A673 (cell line): ENCODE measurements at places on chromosomes 7 and 10.

DNA sequence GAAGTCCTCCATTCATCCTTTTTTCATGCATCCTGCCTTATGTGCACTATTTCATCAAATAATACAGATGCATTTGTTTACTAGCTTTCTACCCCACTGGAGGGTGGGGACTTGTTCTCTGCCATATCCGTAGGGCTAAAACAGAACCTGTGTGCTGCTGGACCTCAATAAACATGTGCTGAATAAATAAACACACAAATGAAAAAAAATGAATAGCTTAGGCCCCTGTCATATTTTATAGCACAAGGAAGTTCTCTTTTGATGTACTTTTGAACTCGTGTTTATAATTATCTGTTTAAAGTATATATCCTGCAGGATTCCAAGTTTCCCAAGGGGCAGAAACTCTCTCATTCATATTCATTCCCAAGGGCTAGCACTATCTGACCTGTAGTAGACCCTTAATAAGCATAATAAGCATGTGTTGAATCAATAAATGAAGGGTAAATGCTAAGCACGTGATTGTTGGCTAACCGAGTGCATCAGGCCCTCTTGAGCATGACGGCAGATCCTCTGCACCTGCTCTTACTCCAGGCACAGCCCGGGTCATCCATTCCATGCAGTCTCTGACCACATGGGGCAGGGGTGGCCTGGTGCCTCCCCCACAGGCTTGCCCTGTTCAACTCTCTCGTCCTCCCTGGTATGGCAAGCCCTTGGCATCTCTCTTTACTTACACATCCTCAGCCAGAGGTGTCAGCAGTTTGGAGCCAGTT is 474.1 kb upstream of the ZMIZ1 start:
- no peak for DNase-seq

DNA sequence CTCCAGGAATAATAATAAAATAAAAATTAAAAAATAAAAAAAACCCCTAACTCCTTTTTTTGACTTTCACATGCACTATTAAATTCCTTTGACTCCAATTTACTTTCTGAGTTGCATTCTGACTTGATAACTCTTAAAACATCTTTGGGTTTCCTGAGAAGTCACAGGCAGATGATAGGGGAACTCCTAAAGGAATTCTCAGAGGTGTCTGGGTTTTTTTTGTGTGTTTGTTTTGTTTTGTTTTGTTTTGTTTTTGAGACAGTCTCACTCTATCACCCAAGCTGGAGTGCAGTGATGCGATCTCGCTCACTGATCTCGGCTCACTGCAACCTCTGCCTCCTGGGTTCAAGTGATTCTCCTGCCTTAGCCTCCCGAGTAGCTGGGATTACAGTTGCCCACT is 52.7 kb upstream of the APBB1IP start:
- no peak for DNase-seq

DNA sequence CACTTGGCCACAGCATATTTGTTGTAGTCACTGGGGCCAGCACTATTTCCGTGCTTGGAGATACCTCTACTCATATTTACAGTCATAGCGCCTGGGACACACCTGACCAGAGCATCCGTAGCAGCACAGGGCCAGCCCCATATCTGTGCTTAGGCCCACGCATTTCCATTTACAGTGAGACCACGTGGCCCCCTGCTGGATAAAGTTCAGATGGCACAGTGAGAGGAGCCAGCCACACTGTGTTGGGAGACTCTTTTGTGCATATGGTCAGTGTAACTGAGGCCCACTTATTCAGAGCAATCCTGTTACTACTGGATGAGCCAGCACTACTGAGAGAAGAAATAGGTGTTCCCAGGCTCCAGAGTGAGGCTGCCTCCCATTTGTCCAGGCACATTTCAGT is 455.3 kb downstream of the REEP3 start:
- DNase-seq, result peak; percentile 62

GRCh38 chr7:150952331-150953050 is 25.6 kb downstream of the KCNH2 start:
- DNase-seq, result no peak
